NCI-H1105 treated with DMSO at 0.1 percent for 48 hours (cell line): ENCODE measurements at places on chromosomes 5 and 9.
A peak's percentile ranks its signal among the peaks of the same experiment; 100 is the strongest.

DNA sequence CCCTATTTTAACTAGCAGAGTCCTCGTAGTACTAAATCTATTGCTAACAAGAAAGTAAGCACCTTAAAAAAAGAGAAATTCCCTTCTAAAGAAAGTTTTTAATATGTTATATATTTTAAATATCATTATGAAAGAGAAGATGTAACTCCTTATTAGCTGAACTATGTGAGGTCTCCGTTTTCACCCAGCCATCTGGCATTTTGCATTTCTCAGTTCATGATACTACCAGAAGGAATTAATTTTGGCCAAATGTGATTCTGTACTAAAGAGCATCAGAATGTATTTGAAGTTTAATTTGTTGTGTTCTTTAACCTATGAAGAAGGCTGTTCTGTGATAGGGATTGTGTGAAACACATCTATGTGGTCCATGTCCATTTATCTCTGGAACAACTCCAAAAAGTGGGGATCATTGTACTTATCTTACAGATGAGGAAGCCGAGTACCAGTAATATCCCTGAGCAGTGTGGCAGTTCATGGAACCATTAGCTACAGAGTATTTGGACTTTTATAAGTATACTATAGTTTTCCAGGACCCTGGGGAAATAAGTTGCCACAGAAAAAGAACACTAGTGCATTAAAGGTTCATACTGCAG lies 29.8 kb downstream of the TNFAIP8 start:
- no peak for DNase-seq

GRCh38 chr5:90168399-90168798 lies 241.2 kb downstream of the CETN3 start:
- DNase-seq: no peak

DNA sequence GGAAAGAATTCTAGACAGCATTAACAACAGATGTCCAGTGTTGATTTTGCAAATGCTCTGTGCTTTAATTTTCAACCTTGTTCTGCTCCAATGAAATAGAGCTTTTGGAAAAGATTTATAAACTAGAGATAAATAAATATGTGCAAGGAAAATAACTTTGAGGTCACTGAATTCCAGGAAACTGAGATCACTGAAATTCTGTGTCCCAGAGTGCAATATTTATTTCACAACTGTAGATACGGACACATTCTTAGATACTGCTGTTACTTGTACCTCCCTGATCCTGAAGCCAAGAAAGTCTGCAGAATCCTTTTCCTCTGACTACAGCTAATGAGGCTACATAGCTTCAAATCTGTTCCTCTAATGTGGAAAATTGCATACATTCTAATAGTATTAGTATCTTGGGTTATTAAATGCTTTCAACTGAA lies 222.9 kb downstream of the DOCK8 start:
- no peak for DNase-seq

DNA sequence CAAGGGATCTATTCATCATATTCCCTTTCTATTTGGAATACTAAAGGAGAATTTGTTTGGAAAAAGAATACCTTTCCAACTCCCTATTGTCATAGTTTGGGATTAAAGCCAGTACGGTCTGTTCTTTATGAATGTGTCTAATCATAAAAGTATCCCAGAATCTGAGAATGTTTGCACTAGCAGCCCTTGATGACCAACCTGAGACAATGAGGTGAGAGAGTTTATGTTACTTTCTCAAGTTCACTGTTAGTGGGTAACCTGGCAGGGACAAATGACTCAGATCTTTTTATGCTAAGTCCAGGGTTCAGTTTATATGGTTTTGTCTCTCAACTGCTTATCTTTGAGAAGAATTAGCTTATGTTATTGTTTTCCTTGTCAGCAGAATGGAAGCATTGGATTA lies 25.3 kb upstream of the TLR4 start:
- DNase-seq: no peak

- DNase-seq: peak; percentile 40
These were observed 9.7 kb downstream of the MPDZ start for GRCh38 chr9:13269589-13270452.

DNA sequence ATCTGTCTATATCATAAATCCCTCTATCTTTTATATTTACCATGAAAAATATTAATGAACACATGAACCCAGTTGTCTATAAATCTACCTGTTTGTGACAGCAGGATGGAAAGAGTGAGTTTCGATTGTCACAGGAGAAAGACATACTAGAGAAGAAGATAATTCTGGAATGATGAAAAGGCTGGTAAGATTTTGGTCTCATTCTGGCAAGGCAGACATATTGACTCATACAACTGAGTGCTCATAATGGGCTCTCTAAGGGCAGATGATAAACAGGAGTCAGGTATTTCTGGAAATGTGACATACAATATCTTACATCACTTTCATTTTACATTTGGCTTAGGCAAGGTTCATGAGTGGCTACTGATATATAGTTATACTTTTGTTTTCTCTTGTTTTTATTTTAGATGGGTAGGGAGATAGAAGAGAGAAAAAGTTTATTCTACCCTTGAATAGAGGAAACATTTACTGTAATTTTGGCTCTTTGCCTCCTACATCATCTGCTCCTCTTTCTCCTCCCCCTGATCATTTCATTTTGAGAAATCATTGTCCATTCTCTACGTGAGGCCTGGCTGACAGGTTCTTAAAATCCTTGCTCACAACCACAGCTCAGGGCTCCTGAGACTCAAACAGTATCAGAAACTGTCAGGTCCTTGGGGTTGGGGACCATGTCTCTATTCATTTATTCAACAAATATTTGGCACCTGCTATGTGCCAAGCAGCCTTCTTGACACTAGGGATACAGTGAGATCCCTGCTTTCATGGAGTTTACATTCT lies 14.4 kb downstream of the ELOVL7 start:
- DNase-seq: no peak

GRCh38 chr5:137275083-137275482 lies 224.0 kb downstream of the SPOCK1 start:
- DNase-seq: peak; percentile 69

- DNase-seq: no peak
These were observed 170.8 kb upstream of the RGMB start for GRCh38 chr5:98602534-98603112.

GRCh38 chr9:89454498-89455355 lies 43.2 kb downstream of the SEMA4D start:
- DNase-seq: no peak

- DNase-seq: no peak
These were observed 162.4 kb upstream of the PIK3R1 start for GRCh38 chr5:68053202-68053601.

GRCh38 chr5:109945097-109945678 lies 255.5 kb downstream of the MAN2A1 start:
- DNase-seq: no peak

- DNase-seq: no peak
These were observed 21.0 kb downstream of the MACROH2A1 start for GRCh38 chr5:135377751-135378680.

- no peak for DNase-seq
These were observed 86.9 kb downstream of the FRMD3 start for GRCh38 chr9:83451308-83451707.

DNA sequence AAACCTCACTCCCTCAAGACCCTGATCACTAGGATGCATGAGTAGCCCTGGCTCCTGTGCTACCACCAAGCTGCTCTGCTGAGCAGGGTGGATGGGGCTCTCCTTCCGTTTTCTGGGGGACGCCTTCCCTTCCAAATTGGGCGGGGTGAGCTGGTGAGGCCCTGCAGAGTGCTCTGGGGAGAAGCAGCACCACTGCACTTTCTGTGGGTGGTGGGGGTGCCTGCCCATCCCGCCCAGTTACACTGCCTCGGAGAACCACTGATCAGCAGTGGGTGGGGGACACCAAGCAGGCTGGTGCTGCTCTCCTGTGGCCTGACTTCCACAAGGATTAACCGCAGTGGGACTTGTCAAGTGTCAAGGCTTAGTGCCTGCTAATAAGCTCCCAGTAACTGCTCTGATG lies 19.0 kb downstream of the GFPT2 start:
- no peak for DNase-seq

DNA sequence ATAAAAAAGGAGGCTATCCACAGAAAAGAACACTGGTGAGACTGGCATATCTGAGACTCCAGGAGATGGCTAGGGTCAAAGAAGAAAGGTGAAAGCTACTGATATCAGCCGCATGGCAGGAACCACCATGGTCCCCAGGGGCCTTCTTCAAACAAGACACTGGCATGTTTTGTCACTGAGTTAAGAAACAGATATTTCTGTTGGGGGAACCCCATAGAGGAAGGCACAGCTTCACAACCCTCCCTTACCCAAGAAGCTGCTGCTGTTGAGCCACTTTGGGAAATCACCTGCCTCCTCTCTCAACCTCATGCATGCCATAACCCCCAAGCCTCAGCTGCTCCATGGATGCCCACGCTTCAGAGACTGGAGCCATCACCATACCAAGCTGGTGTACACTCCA lies 13.3 kb upstream of the BTNL3 start:
- DNase-seq: no peak

DNA sequence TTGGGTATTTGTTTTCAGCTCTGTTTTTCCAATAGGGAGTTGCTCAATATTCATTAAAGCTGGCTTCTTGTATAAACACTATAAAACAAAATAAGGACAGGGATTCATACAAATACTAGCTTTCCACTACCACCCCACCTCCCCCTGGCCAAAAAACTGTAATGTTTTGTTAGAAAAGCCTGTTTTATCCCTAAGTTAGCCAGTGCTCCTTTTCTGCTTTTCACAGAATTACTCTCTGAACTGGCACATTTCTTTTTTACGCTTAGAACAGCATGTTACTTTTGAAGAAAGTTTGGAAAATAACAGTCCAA lies 147.4 kb upstream of the DMRT1 start:
- no peak for DNase-seq

DNA sequence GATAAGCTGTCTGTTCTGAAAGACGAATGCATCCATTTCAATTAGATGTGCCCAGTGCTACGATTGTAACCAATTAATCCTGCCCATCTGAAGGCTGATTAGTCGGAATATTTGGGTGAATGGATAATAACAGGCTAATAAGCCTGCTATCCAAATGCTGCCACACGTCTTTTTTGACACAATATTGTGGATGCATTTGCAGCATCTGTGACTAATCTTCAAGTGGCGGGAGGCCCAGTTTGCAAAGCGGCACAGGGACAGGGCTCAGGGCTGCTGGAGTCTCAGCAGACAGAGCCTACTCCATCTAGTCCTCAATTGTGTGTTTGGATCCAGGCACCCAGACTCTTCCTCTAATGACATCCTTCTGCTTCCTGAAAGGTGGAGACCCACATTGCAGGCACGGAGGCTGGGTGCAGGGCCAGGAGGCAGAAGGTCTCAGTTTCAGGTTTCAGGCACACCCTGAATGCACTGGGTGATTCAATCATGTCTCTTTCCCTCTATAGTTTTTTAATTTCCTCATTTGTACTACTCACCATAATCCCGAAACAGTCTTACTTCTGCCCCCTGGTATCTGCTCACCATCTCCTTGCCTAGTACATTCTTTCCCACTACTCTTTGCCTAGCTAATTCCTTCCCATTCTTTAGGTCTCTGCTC lies 169.6 kb downstream of the ASTN2 start:
- no peak for DNase-seq

DNA sequence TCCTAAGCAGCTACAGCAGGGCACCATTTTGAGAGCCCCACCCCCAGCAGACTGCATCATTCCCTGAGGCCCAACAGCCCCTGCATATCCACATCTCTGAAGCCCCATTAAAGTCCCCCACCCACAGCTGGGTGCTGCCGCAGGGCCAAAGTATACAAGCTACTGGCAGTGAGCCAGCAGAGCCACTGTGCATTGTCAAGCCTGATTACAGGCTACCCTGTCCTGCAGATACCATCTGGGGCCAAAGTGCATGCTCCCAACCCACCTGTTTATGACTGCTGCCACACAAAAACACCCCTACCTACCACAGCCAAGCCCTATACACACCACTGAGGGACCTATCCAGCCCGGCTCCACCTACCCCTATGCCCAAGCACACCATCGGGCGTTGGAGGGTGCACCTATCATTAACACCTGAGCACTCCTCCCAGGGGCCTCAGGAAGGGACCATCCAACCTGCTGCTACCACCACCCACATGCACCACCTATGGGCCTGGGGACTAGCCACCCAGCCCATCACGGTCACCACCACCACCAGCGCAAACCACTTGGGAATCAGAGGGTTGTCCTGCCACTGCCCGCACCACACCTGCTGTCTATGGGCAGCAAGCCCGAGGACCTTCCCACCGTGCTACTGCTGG lies 105.0 kb downstream of the PLPP1 start:
- DNase-seq: peak; percentile 32

- no peak for DNase-seq
These were observed 17.3 kb downstream of the RIGI start for GRCh38 chr9:32508728-32509127.

DNA sequence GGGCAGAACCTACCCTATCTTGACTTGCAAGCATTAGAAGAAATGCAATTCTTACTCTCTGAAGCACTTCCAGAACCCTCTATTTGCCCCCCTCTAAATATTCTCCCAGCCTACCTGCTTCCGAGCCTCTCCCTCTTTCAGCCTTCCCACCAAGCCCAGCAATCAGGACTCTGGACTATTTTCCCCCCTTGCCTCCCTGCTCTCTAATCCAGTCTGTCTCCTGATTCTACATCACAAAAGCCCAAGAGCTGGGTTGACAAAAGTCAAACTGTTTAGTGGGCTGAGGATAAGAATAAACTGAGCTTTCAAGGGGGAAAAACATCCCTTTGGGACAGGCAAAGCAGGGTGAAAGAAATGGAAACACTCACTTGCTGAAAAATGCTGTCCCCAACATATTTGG lies 123.2 kb upstream of the KIF2A start:
- DNase-seq: no peak

- DNase-seq: peak; percentile 89
These were observed 102.2 kb downstream of the MAP1B start for GRCh38 chr5:72209147-72210115.

GRCh38 chr9:91182429-91183225 lies 179.1 kb downstream of the AUH start:
- DNase-seq: no peak

DNA sequence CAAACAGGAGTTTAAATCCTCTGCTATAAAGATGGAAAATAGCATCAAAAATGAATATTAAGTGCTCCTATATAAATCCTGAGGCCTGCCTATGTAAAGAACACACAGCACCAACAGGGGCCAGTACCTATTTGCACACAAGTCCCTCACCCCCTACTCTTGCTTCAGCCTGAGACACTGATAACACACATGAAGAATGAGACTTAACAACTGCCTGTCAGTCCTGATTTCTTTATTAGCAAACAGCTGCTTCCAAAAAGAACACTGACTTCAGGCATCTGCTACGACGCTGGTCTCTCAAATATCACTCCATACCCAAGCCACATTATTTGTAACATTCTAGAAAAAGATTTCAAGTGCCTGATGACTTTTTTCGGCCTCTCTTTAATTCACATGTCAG lies 55.5 kb downstream of the MYO10 start:
- no peak for DNase-seq

DNA sequence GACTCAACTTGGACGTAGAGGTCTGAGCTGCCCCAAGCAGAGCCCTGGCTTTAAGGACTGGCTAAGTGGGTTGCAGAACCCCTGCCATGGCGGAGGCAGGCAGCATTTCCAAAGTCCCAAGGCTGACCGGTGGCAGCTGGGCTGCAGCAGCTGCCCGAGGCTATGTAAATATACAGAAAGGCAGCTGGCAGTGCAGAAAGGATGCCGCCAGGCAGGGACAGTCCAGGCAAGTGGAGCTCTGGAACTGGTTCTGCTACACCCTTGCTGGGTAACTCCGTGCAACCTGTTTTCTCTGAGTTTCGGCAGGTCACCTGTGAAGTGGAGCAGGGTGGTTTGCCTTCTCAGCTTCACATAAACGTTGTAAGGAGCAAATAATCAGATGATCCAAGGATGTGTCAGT lies 46.0 kb downstream of the SHB start:
- DNase-seq: peak; percentile 33

- no peak for DNase-seq
These were observed 481.7 kb downstream of the TLE1 start for GRCh38 chr9:81207651-81208050.

GRCh38 chr5:78627175-78627574 lies 21.4 kb downstream of the LHFPL2 start:
- no peak for DNase-seq
